ENCODE measurements at places on chromosomes 2 and 18.

DNA sequence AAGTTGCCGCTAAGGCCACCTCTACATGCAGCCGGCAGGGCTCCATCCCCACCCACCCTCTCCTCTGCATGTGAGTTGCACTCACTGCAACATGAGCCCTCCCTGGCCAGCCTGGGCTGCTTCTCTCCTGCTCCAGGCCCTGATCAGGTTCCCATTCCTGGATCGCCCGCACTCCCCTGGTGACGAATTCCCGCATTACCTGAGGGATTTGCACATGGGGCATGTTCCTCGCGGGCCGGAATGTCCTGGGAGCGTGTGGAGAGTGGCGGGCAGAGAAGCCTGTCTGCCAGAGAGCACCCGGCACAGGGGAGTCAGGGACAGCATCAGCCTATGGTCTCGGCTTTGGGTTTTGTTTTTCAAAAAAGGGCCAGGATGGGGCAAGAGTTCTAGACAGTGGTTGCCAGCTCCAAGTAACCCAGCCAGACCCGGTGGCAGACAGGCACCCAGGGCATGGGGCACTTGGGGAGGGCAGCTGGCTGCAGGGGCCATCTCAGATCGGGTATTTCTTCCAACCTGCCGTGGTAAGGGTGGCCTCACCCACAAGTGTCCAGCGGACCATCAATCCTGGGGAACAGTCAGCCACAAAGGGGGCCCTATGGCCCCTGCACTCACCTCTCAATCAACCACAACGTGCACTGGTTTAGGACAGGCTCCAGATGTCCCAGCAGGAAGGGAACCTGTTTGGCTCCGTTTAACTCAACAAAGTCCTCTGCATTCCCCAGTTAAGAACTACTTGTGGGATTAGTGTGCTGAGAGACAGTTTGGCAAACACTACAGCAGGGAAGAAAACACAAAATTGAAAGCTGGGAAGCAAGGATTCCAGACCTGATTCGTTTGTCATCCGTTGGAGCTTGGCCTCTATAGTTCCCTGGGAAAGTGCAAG lies 187.7 kb downstream of the SMAD7 start:
- no peak for DNase-seq

DNA sequence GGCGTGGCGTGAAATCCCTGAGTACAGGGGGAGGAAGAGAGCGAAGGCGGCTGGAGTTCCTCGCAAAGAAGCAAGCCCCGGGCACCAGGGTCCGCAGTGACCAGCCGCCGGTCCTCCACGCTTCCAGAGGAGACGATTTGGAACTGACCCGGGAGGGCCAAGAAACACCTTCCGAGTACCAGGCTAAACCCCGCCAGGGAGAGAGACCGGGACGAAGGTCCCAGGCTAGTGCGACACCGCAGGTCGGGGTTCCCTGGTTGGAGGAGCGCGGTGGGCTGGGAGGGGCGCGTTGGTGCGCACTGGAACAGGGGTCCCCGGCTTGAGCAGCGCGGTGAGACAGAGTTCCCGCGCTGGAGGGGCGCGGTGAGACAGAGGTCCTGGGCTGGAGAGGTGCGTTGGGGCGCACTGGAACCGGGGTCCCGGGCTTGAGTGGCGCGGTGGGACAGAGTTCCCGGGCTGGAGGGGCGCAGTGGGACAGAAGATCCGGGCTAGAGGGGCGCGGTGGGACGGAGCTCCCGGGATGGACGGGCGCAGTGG lies 901 bp downstream of the WDFY1 start:
- DNase-seq, result no peak

DNA sequence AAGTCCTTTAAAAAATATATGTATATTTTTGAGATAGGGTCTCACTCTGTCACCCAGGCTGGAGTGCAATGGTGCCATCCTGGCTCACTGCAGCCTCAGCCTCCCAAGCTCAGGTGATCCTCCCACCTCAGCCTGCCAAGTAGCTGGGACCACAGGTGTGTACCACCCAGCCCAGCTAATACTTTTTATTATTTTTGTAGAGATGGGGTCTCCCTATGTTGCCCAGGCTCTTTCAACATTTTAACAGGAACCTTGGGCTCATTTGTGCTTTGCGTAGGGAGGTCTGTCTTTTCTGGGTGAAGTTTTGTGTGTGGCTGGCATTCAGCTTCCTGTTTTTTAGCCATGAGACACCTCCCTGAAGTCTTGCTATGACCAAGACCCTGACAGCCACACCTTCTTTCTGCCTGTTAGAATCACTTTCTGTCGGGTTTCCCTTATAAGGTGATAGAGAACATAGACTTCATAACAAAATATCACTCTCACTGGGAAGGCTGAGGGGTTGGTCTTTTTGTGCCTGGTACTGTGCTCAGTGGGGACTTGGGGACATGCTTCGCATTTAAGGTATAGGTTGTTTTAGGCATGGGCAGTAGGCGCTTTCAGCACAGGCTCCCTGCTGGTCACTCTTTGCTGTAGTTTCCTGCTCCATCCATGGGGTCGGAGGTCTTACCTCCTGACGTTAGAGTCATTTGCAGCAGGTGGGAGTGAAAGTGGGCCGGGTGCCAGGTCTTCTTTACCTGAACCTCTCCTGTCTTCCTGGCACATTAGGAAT lies 3.4 kb downstream of the RAB31 start:
- no peak for DNase-seq

- no peak for DNase-seq
Observed at GRCh38 chr2:40243581-40244187, 208.2 kb downstream of the SLC8A1 start.

DNA sequence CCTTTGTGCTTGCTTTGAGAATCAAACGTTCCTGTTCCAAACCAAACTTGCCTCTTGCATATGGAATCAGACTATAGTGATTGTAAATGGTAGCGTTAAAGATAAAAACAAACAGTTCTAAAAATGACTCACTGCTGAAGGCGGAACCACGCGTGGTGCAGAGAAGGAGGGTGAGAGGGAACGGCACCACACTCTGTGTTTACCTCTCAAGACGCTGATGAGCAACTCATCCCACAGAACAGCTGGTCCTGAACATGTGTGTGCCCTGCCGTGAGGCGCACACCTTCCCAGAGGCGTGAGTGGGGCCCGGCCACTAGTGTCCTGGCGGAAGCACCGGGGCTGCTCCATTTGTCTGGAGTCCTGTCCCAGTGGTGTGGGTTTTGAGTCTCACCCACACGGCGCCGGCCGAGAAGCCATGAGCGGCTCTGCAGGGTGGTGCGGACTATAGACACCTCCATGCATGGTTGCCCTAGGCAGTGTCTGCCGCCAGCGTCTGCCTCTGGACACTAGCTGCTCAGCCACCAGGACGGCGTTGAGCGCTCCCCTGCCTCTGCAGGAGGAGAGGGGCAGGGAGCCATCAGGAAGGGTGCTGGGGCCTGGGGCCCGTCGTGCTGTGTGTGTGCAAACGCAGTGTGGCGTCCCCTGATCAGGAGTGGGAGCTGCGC lies 52.1 kb downstream of the NFATC1 start:
- DNase-seq, result no peak

DNA sequence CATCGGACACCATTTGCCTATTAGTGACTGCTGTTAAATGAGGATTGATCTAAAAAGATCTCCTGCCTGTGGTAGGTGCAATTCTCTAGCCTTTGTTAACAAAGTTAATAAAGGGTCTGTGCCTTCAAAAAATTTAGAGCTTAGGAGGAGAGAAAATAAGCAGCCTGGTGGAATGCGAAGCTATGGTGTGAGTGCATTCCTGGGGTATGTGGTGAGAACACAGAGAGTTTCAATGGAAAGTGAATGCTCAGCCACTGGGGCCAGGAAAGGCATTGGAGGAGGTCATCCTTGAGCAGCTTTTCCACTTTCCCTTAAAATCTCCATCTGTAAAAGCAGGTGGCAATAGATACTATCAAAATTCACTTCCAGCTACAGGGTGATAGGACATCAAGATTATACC lies 331.2 kb upstream of the LRATD1 start:
- DNase-seq, result no peak

DNA sequence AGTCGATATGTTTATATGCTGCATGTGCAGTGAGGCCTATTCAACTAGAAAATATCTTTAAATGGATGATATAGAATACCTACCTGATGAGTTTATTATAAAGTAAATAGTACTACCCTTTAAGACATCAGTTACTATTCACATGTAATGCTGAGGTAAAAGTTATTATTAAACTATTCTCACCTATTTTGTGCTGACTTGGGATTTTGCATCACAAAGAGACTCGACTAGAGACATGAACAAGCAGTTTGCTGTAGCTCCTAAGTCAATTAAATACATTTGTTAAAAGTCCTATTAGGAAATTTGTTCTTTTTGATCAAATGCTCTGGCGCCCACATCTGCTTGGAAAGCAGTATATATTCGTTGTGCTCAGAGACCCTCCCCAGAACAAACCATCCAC lies 164.1 kb downstream of the CCDC85A start:
- no peak for DNase-seq

GRCh38 chr2:227474410-227474809 lies 2.5 kb downstream of the AGFG1 start:
- no peak for DNase-seq

DNA sequence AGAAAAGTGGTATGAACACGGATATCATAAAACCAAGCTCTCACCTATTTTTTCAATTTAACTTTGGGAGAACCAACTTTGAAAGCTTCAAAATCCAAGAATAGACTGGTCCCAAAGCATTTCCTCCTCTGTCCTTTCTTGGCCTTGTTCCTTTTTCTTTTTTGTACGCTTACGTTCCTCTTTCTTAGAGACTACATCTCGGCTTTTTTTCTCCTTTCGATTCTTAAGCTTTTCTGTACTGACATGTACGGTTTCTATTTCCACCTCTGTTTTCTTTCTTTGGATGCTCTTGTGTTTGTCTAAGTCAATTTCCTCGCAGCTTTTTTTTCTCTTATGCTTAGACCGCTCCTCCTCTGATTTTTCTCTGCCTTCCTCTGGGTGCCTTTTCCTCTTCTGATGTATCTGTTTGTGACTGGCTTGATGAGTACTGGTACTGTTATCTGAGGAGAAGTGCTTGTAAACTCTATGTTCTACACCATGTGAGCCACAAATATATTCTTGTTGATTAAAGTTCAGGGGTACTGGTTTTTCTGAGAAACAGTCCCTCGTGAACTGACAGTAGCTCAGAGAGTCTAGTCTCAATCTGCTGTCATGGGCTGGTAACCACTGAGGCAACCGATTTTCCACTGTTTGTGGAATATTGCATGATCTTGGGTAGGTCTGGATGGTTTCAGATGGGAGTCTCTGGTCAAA lies 11.5 kb upstream of the RNU2-63P start:
- no peak for DNase-seq

GRCh38 chr2:116238511-116238910 lies 1576.0 kb upstream of the DDX18 start:
- DNase-seq, result no peak

- no peak for DNase-seq
Observed at GRCh38 chr2:237888389-237888788, 29.0 kb downstream of the RAMP1 start.

GRCh38 chr2:168766600-168766999 lies 35.8 kb upstream of the NOSTRIN start:
- no peak for DNase-seq

DNA sequence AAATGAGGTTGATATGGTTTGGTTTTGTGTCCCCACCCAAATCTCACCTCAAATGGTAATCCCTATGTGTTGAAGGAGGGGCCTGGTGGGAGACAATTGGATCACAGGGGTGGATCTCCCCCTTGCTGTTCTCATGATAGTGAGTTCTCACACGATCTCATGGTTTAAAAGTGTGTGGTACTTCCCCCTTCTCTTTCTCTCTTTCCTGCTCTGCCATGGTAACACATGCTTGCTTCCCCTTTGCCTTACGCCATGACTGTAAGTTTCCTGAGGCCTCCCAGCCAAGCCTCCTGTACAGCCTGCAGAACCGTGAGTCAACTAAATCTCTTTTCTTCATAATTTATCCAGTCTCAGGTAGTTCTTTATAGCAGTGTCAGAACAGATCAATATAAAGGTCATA lies 24.7 kb upstream of the FAM124B start:
- no peak for DNase-seq

DNA sequence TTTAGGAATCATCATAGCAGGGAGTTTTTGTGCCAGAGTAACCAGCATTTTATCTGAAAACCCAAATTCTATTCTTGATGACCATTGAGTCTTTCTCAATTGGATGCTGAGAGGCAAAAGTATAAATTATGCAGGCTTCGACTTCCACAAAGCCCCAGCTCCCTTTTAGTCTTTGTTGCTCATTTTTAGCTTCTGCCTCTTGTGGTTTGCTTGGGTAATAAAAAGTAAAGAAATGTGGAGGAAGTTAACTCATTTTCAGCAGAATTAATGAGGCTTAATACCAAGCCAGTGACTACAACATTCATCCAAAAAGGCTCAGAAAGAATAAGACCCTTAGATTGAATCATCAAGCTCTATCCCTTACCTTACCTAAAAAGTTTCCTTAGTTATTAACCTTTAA lies 18.6 kb downstream of the ERMN start:
- DNase-seq, result no peak

DNA sequence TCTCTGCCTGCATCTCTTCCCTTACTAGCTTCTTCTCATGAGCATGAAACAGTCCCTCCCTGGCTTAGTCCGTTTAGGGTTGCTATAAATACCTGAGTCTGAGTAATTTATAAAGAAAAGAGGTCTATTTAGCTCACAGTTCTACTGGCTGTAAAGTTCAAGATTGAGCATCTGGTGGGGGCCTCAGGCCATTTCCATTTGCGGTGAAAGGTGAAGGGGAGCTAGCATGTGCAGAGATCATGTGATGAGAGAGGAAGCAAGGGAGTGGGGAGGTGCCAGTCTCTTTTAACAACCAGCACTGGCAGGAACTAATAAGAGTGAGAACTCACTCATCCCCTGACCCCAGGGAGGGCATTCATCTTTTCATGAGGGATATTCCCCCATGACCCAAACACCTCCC lies 26.8 kb downstream of the RHBDD1 start:
- DNase-seq, result no peak

GRCh38 chr18:57789090-57789489 lies 14.0 kb downstream of the ATP8B1 start:
- no peak for DNase-seq

Data from SK-N-MC (cell line).